ENCODE measurements at places on chromosomes 12 and 14. TPM values are rescaled to one million over a fixed set of nuclear protein-coding genes. Genes with fewer than 3 reads are reported as not detected.

The NDRG2 gene
- total RNA-seq, result 3.4 TPM

The DPF3 gene
- not detected for total RNA-seq

The SERPINA10 gene
- total RNA-seq, result not detected

The CLEC2D gene
- 1.5 TPM for total RNA-seq

The CPNE6 gene
- total RNA-seq, result not detected

The C3AR1 gene
- not detected for total RNA-seq

The CACNA1C gene
- 0.37 TPM for total RNA-seq

The CLEC4D gene
- total RNA-seq, result not detected

The SLC39A5 gene
- not detected for total RNA-seq

The KCNMB4 gene
- 2.0 TPM for total RNA-seq

The TMEM233 gene
- 2.5 TPM for total RNA-seq

The TNS2 gene
- total RNA-seq, result 12.1 TPM

The OASL gene
- total RNA-seq, result 0.17 TPM

The EXOC3L4 gene
- 1.8 TPM for total RNA-seq

The OVCH1 gene
- total RNA-seq, result 0.02 TPM

The ACSM4 gene
- not detected for total RNA-seq

The C12orf42 gene
- not detected for total RNA-seq

The ASPG gene
- 0.50 TPM for total RNA-seq

The FGF6 gene
- total RNA-seq, result not detected

The KCNA5 gene
- total RNA-seq, result not detected

The PGF gene
- total RNA-seq, result 0.92 TPM

The CFL2 gene
- 43.4 TPM for total RNA-seq

The DDN gene
- 0.50 TPM for total RNA-seq

The DBX2 gene
- not detected for total RNA-seq

The ITGB7 gene
- not detected for total RNA-seq

The SLC5A8 gene
- not detected for total RNA-seq

The PIWIL1 gene
- not detected for total RNA-seq

The BBS10 gene
- total RNA-seq, result 16.0 TPM

The AMIGO2 gene
- total RNA-seq, result 17.4 TPM

The ACOT2 gene
- total RNA-seq, result 50.4 TPM

The PNMA1 gene
- 72.9 TPM for total RNA-seq

The PPP1R1A gene
- total RNA-seq, result not detected

The TSPAN11 gene
- not detected for total RNA-seq

The SLC6A15 gene
- total RNA-seq, result 90.1 TPM

The MUCL1 gene
- total RNA-seq, result not detected

The LHX5 gene
- 0.40 TPM for total RNA-seq

The KRT86 gene
- 0.92 TPM for total RNA-seq

The PRKCH gene
- total RNA-seq, result 2.5 TPM

The GLS2 gene
- not detected for total RNA-seq

The TPPP2 gene
- not detected for total RNA-seq

The SNAPC1 gene
- 49.6 TPM for total RNA-seq

The SYNDIG1L gene
- not detected for total RNA-seq

The PIK3C2G gene
- total RNA-seq, result 0.10 TPM

The CD4 gene
- total RNA-seq, result not detected

The MYF5 gene
- total RNA-seq, result not detected

The TROAP gene
- 35.2 TPM for total RNA-seq

Measured in NCI-H460 (cell line).